Brain (organoid and tissue), 16 donors: ENCODE measurements at places on chromosomes 13 and 19.

DNA sequence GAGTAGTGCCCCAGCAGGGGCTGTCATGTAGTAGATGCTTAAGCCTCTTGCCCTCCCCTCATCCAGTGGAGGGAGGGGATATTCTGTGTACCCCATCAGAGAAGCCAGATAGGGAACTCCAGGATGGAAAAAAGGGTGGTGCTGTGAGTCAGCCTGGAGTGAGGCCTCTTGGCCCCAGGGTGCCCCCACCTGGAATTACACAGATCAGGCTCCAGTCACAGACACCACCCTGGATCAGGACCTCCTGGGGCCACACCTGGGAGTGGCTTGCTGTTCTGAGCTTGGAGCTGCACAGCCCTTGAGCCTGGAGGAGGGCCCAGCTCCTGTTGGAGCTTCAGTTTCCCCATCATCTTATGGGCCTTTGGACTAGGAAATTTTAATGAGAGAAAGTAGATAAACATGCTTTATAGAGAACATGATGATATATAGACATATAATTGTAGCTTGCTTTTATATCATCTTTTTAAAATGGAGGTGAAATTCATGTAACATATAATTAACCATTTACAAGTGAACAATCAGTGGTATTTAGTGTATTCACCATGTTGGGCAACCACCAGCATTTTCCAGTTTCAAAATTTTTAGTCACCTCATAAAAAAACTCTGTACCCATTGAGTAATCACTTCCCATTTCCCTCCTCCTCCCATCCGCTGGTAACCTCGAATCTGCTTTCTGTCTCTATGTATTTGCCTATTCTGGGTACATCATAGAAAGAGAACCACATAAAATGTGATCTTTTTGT lies 24.6 kb downstream of the CYP4F22 start:
- no peak for DNase-seq

DNA sequence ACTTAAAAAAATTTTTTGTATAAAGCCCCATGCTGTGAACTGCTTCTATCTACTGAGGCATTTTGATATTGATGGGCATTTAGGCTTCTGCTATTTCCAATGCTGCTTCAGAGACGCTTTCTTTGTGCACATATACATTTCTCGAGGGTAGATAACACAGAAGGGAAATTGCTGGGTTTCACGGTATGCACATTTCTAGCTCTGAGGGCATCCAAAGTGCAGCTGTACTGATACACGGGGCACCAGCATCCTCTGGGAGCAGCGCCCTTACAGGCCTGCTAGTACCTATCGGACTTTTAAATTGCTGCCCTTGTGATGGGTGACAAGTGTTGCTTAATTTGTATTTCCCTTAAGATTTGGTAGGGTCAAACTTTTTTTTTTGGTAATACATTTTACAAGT lies 88.6 kb downstream of the KCTD15 start:
- no peak for DNase-seq

GRCh38 chr13:77460195-77460594 lies 75.3 kb upstream of the SCEL start:
- no peak for DNase-seq

- DNase-seq, result no peak
These were observed 6.1 kb downstream of the ELAVL1 start for GRCh38 chr19:7999376-7999775.
